ENCODE measurements at places on chromosomes 4 and X. TPM values are rescaled to one million over a fixed set of nuclear protein-coding genes. Genes with fewer than 3 reads are reported as not detected.

DNA sequence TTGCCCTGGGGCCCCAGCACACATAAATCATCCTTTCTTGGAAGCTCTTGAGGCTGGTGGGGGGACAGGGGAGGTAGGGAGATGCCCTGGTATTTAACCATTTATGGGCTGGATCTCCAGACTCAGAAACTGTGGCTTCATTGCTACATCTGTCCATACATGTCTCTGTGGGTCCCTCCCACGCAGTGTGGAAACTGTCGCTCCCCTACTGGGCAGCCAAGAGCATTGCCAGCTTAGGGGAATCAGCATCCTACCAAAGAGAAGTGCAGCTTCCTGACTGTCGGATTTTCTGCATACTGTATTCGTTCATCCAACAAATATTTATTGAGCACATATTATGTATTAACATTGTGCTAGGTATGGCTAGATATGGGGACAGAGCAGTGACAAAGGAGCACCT lies 3.7 kb downstream of the GRIPAP1 start:
- no peak for DNase-seq

Gene UTP3
- 21.5 TPM for polyA plus RNA-seq

Gene S100P
- 1.9 TPM for polyA plus RNA-seq

- DNase-seq, result no peak
Observed at GRCh38 chr4:146087856-146088255, 87.7 kb upstream of the LSM6 start.

GRCh38 chr4:42673082-42673425 lies 16.1 kb upstream of the ATP8A1 start:
- DNase-seq, result no peak

Gene ODAPH
- polyA plus RNA-seq, result not detected

Gene SLC34A2
- 0.07 TPM for polyA plus RNA-seq

Gene SHROOM4
- 6.6 TPM for polyA plus RNA-seq

GRCh38 chrX:27399146-27399456 lies 64.0 kb downstream of the PPP4R3C start:
- DNase-seq, result no peak

Gene CFAP99
- polyA plus RNA-seq, result not detected

GRCh38 chr4:187268940-187269339 lies 545.3 kb upstream of the FAT1 start:
- no peak for DNase-seq

- no peak for DNase-seq
Observed at GRCh38 chr4:113707048-113707447, 54.5 kb downstream of the CAMK2D start.

GRCh38 chr4:3387154-3387942 lies 54.4 kb upstream of the HGFAC start:
- no peak for DNase-seq

DNA sequence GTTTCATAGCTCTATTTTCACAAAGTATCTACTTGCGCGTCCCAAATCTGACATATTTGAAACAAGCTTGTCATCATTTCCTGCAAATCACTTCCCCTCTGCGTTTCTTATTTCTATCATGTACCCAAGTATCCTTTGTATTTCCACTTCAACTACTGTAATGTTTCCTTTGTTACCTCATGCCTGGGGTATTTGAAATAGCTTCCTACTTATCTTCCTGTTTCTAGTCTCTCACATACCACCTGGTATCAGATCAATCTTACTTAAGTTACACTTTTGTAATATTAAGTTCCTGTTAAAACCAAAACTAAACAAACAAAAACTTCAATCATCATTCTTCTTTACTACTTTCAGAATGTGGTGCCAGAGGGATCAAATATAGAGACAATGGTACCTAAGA lies 93.6 kb upstream of the SMAD1 start:
- no peak for DNase-seq

Gene RADX
- polyA plus RNA-seq, result 3.2 TPM

Gene GAGE1
- polyA plus RNA-seq, result not detected

GRCh38 chr4:174672276-174672675 lies 150.0 kb upstream of the HPGD start:
- no peak for DNase-seq

- peak; percentile 84 for DNase-seq
Observed at GRCh38 chr4:186725469-186726425, 2.1 kb upstream of the FAT1 start.
